ENCODE measurements at places on chromosomes 3 and 15.

DNA sequence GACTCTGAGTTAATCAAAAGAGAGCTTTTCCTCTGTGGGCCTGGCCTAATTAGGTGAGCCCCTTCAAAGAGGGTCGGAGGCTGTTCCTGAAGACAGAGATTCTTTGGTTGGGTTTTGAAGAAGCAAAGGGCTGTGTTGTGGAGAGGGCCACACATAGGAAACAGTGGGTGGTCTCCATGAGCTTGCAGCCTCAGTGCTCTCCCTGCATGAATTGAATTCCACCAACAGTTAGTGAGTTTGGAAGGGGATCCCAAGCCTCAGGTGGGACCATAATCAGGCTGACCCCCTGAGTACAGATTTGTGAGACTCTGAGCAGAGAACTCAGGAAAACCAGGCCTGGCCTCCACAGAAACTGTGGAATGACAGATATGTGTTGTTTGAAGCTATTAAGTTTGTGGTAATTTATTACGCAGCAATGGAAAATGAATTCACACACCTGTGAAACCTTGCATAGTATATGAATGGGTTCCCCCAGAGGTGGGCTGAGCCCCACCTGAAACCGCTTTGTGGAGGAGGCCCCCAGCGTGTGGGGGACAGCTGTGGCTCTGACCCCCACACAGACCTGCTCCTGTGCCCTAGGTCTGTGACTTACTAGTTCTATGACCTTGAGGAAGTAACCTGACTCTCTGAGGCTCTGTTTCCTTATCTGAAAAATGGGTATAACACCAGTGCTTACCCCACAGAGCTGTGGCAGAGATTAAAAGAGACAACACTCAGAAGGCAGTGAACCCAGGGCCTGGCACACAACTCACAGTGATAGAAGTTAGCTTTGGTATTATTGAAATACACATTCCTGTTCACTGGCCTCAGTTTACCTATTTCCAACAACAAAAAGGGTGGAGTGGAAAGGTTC is 431.3 kb downstream of the FOXP1 start:
- no peak for DNase-seq

DNA sequence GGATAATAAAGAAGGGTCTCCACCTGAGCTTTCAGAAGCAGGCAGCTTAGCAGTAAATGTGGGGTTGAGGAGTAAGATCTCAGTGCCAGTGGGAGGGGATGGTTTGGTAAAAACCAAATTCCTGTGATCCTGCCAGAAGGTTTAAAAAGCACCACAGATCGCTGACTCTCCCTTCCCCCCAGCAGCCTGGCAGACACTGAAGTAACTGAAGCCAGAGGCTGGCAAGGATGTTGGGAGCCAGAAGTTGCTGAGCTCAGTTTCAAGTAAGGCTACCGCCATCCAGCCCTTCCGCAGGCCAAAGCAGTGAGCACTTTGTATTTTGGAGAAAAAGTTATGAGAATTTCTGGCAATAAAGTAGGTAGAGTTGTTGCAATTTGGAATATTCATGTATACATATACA is 246.4 kb downstream of the ZNF621 start:
- DNase-seq, result no peak

GRCh38 chr3:146504498-146505197 is 35.3 kb upstream of the PLSCR2 start:
- no peak for DNase-seq

- DNase-seq, result no peak
Observed at GRCh38 chr3:145776782-145777408, 384.1 kb downstream of the PLOD2 start.

DNA sequence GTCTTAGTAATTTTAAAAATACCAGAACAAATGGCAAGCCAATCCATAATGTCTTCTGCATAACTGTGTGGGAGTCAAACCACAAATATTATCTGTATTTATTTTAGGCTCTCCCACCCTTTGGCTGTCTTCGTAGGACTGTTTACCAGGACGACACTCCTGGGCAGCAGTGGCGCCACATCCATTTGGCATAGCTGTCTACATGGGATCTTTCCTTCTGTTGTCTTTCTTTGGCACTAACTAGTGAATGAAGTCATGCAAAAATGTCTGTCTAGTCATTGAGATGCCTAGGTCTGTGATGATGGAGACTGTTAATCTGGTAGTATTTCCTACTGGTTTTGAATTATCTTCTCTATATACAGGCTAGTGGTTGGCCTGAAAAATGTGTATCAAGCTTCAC is 54.0 kb upstream of the CHMP2B start:
- no peak for DNase-seq

DNA sequence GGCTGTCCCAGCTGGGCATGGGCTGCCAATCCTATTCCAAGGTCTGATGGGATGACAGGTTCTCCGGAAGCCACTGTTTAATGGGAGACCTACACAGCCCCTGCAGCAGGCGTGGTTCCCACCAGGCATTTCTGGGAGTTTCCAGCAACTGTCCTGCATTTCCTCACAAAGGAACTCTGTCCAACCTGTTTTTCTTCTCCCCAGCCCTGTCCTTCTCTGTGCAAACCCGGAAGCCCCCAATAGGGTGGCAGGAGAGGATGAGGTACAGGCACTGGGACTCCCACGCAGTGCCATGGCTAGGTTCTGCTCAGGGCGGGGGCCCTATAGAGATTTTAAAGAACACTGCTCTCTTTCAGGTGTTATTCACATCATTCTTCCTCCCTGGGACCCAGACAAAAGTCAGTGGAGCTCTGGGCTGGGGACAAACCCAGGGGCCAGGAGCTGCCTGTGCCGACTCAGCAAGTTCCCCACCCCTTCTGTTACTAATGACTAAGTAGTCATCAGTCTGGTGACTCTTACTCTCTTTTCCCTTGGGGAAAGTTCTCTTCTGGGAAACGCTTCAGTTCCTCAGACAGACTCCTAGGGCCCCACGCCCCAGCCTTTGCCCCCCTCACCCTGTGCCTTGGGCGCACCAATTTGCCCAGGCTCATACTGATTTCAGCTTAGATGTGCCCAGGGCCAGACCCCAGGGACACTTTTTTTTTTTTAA is 97.7 kb downstream of the CD47 start:
- DNase-seq, result no peak

- DNase-seq, result no peak
Observed at GRCh38 chr3:186375443-186375842, 13.4 kb upstream of the DGKG start.

- no peak for DNase-seq
Observed at GRCh38 chr3:149941946-149942345, 28.7 kb downstream of the PFN2 start.

DNA sequence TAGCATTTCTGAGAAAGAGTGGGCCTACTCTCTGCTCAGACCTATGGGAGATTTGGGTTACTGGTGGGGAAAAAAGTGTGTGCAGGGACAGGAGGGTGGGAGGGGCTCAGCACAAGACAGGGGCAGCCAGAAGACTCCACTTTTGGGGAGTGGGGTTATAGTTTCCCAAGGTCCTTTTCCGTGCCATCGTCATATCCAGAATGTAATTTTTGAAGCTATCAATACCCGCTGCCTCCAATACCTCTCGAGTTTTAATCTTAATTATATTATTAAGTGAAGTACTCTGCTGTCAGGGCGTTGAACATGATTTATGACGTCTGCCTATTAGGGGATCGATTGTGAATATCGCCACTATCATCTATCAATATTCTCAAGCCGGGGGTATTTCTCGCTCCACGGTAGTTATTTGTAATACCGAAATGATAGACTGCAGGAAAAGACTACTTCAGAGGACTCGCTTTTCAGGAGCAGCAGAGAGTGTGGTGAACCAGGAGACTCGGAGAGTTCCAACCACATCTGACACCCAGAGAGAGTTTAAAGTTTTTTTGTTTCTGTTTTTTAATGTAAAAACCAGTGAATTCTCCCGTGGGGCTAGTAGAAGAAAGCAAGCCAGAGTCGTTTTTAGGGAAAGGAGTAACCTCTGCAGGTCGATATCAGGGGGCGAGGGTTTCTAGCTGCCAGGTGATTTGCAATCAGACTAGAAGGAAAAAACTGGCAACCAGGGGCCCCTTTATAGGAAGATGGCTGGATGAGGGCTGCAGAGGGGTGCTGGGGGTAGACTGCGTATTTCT is 20.6 kb downstream of the NR2F2 start:
- no peak for DNase-seq

DNA sequence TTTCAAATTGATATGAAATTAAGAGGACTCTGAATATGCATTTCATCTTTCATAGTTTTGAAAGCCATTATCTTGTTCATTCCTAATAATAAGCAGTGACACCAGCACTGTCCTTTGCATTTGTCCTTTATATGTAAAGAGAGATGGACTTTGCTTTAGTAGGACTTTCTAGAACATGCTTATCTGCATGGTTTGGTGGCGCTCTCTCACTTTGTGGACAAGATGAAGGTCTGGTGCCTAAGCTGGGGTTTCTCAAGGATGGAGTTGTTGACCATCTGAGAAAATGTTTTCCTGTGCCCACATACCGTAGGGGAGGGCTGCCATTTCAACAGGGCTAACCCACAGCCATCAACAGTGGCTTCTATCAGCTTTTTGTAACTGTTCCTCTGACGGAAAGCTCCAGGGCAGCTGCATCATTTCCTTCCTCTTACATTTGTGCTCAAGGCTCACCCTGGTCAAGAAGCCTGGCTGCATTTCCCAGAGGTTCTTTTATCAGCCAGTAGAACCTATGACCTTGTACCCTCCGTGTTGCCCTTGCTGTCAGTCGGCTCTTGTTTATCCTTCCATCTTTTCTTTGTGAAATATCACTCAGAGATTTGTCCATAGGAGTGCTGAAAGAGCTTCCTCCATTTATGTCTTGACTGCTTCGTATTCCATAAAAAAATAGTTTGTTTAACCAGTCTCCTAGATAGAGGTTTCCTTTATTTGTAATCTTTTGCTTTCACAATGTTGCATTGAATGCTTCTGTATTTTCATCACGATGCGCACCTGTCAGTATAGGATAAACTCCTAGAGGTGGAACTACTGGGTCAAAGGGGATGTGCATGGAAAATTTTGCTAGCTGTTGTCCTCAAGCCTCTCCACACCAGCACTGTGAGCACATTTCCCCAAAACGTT is 44.6 kb downstream of the ABHD2 start:
- DNase-seq, result no peak

DNA sequence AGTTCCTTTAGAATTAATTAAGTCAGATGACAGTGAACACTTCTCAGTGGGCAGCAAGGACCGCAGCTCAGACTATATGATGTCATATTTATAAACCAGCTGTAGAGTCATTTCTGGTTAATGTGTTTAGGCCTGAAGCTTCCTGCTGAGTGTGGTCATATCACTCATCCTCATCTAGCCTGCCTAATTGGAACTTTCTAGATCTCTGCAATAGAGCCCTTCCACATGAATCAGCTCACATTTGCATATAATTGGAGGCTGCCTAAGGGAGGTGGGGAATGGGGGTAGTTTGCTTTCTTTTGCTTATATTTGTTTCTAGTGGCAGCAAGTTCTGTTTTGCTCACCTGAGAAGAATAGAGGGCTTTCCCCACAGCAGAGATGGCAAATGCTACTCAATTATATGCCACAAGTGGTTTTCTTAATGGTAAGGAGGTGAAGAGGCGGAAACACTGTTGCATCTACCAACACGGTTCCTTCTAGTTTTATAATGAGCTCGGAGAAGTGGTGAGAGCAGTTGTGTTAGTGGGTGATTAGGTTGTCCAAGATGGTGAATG is 148.1 kb downstream of the KLHL25 start:
- no peak for DNase-seq

GRCh38 chr15:94761574-94761973 is 530.2 kb downstream of the MCTP2 start:
- DNase-seq, result no peak

DNA sequence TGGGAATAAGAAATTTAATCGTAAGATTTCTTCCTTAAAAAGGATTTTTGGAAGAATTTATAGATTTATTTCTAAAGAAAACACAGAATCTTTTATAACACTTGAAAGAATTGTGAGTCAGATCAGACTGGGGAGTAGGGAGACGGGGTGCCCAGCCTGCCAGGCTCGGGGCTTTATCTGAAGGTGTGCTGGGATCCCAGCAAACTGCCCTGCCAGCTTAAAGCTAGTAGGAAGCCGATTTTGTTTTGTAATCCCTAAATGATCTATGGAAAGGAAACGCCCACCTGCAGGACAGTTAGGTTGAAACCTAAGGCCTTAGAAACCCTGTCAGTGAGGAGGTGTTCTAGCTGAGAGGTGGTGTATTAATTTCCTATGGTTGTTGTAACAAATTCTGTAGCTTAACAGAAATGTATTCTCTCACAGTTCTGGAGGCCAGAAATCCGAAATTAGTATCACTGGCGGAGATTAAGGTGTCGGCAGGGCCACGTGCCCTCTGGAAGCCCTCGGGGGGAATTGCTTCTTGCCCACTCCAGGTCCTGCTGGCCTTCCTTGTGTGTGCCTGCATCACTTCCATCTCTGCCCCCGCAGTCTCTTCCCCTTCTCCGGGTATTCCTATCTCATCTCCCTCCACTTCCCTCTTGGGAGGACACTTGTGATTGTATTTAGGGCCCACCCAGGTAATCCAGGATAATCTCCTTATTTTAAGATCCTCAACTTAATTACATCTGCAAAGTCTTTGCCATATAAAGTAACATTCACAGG is 19.3 kb upstream of the RAB6B start:
- DNase-seq, result no peak

- no peak for DNase-seq
Observed at GRCh38 chr3:107791450-107791849, 268.7 kb downstream of the BBX start.

- no peak for DNase-seq
Observed at GRCh38 chr3:194929578-194929960, 243.9 kb downstream of the FAM43A start.

GRCh38 chr3:191331388-191331787 is 1.1 kb upstream of the UTS2B start:
- no peak for DNase-seq

- DNase-seq, result no peak
Observed at GRCh38 chr15:60572541-60573421, 93.8 kb upstream of the ICE2 start.

GRCh38 chr15:49570174-49570573 is 50.4 kb downstream of the FAM227B start:
- DNase-seq, result no peak

DNA sequence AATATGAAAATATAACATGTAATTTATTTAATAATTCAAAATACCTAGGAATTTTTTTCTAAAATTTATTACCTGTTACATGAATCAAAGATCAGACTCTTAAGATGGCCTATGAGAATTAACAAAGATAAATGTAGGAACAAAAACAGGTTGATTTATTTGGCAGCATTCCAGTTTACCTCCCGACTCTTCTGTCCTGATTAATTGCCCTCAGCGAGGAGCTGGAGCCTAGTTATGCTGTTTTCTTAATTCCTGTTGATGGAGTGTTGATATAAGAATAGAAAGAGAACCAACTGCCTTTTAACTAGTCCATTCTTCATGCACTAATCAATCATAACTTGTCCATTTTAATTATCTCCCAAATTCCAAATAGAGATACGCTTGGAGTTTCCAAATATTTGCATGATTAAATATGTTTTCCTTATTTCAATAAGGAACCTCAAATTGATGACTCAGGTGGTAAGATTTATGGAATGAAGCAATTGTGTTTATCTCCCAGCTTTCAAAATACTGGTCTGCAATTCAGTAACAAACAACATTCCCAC is 10.6 kb upstream of the CPB1 start:
- DNase-seq, result no peak

- no peak for DNase-seq
Observed at GRCh38 chr3:12638105-12638504, 25.8 kb downstream of the RAF1 start.

Data from stimulated activated CD4-positive, alpha-beta T cell treated with anti-CD3 and anti-CD28 coated beads, TNF-alpha, amount 100 ng/mL, for 24 hours (primary cell).